ENCODE measurements at places on chromosomes 12 and 14.

GRCh38 chr12:6452944-6453630, 1.2 kb downstream of the TAPBPL start:
- no peak for DNase-seq

GRCh38 chr14:34614638-34615037, 15.3 kb downstream of the SNX6 start:
- DNase-seq = no peak

GRCh38 chr14:105503935-105504692, 13.1 kb downstream of the TEDC1 start:
- no peak for DNase-seq

DNA sequence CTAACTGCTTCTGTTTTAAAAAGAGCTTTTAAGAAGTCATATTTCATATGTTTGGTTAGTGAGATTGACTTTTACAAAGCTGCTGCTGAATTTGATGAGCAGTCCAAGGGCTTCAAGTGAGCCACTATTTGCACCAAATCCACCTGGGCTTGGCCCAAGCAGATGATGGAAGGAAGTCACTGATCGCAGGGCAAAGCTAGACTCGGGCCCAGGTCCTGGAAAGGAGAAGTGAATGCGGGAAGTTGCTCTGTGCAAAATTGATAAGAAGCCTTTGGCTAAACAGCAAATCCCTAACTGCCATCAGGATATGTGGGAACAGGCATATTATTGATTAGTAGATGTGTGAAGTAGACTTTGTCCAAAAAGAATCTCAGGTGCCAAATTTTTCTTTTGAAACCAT, 30.5 kb downstream of the PLXNC1 start:
- no peak for DNase-seq

GRCh38 chr12:52003016-52003550, 3.7 kb upstream of the TAMALIN start:
- no peak for DNase-seq

DNA sequence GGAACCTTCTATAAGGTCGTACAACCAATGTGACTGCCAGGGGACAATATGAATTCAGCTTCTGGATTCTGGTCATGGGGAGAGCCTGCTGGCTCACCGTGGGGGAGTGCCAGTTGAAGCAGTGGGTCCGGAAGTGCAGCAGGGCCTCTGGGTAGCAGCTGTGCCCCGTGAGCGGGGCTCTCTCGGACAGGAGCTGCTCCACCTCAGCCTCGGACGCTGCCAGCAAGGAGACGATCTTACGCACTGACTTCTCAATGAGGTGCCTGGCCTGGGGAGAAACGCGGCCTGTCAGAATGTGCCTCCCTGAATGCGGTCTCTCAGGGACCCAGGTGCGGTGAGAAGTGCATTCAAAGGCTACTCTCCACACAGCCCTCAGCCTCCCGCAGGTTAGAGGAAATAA, 42.0 kb downstream of the LGMN start:
- DNase-seq = no peak

- DNase-seq = no peak
Observed at GRCh38 chr14:73610687-73611086, 1.6 kb upstream of the ACOT6 start.

- DNase-seq = no peak
Observed at GRCh38 chr14:92527721-92528120, 14.1 kb downstream of the RIN3 start.

DNA sequence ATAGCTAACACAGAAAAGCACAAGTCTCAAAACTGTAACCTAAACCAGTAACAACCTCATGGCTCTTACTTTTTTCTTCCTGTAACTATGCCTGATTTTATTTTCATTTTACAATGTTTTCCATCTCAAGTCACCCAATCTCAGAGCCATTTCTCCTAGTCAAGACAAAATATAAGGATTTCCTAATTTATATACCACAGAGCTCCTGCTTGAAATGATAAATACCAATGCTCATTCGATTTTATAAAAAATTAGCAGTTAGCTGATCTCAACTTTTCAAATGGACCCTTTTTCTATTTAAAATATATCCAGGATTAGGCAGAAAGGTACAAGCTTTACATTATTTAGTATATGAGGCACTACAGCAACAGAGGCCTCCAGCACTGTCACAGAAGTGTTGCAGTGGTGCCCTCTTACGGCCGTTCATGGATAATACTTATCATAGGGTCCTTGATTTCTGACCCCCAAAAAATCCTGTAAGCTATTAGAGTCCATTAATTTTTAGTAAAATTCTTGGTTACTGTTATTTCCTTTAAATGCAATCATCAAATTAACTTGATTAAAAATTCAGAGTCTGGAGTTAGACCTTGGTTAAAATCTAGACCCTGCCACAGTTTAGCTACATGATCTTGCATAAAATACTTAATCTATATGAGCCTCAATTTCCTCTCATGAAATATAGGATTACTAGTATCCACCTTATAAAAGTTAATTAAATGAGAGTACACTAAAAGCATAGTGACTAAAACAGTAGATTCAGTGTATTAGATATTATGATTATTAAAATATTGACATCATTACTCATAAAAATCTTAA, 68.3 kb downstream of the SEC23A start:
- DNase-seq = no peak

GRCh38 chr12:47088021-47088944, 8.5 kb upstream of the AMIGO2 start:
- DNase-seq = no peak

- no peak for DNase-seq
Observed at GRCh38 chr14:60064491-60065072, 27.1 kb upstream of the PCNX4 start.

DNA sequence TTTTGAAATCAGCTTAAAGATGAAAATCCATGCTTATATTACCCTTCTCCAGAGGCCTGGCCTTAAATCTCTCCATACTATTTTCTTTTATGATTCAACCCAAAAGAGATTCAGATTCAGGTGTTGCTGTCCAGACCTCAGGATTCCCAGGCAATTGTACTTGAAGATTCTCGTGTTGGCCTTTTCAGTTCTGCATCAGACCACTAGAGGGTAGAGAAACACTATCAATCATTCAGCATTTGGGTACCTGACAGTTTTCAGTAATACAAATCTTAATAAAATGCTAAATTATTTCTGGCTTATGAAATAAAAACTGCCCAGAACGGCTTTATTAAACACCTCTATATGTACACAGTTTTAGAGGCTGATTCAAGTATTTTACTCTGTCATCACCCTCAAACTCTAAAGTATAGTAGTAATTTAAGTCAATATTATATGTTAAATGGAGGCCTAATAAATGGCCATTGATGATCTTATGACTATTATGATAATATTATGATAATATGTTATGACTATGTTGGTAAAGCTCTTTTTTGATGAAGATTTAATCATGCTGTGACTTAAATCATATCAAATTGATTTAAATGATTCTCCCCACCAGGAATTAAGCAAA, 301.1 kb downstream of the DUSP6 start:
- no peak for DNase-seq

DNA sequence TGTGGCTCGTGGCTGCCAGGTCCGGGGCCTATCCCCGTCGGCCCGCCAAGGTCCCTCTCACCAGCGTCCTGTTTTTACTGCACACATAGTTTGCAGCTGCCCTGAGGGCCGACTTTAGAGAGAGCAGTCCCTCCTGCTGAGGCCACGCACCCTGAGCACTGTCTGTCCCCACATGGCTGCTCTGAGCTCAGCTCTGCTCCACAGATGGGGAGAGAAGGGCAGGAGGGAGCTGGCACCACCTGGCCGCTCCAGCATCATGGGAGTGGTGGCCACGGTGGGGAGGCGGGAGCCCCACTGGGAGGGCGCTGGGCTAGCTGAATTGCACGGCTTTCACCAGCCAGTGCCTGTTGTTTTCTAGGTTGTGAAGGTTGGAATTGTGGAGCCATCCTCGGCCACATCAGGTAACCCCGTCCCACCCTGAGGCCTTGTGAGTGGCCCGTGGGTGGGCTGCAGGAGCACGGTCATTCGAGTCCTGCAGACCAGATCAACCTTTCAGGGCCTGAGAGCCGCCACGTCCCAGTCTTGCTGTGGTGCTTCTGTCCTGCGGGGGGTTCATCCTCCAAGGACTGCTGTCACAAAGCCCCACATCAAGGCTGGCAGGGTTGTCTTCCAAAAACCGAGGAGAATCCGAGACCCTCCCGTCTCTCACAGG, 7.4 kb upstream of the TEX22 start:
- DNase-seq = no peak

DNA sequence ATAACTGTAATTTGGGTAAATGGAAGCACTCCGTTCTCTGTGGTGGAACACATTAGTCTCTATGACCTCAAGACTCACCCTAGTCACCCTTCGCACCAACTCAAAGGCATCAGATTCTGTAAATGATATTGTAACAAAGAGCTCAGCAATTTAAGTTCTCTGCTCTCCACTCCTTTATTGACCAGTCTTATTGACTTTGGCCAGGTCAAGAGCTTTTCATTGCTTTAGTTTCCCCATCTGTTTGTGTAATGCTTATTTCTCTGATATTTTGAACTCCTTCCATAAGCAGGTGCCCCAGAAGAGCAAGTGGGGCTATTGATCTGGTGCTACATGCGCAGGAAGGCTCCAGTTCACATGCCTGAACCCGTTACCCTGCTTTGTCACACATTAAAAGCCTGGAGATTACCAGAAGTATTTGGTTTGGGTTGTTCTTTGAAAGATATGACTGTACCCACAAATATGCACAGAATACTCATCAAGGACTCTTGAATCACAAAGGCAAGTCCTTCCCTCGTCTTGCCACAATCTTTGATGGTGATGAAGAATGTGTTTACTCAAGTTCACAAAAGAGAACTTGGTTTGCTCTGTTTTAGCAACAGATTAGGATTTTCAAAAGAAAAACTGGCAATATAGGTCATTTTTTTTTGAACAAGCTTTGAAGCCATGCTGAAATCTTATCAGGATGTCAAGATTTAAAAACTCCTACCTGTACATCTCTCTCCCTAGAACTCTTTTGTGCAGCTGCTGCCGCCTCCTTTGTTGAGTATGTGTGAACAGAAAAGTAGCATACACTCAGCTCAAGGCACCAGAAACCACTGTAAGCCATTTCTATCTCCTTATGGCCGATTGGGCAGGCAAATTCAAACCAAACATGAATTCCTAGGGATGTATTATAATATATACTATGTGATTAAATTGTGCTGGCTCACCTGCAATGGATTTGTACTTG, 193.9 kb downstream of the BCAT1 start:
- no peak for DNase-seq

Measured in stimulated activated CD4-positive, alpha-beta T cell treated with anti-CD3 and anti-CD28 coated beads, Interleukin-15, amount 100 ng/mL, for 1 hour (primary cell).